ENCODE measurements at places on chromosomes 1 and 21.

DNA sequence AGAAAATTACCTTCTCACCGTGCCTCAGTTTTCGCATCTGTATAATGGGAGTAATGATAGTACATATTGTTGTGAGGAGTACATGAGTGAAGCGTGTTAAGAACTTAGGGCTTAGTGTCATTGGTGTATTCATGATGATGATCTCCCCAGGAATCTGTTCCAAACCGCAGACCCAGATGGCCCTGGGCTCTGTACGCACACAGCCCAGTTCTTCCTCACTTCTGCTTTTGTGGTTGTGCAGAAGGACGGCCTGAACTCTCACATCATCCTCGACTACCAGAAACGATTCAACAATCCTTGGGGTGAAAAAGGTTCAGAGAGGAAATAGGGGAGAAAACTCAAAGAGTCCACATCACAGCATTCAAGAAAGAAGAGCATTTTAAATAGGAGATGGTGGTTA is 323.0 kb downstream of the CAMTA1 start:
- peak; percentile 13 for DNase-seq

DNA sequence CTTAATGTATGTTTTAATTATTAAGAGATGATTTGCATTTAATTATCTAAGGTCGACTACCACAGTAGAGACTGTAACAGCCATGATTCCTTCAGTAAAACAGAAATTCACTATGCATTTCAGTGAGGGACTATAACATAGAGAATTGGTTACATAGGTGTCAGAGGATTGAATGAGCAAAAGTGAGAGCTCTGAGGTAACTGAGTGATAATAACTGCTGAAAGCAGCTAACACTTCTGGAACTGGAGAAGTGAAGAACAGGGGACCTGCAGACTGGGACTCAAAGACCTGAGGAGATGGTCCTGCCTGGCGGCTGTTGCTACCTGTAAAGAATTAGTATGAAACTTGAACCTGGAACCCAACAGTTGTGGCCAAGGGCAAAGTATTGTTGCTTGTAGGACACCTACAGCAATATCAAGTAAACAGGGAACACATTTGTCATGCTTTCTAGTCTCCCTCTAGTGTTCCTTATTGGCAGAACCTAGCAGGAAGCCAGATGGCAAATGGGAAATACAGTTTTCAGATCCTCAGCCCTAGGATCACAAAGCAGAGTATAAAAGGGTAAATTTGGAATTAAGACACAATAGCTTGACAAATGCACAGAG is 110.6 kb downstream of the HS2ST1 start:
- no peak for DNase-seq

- DNase-seq: no peak
Measured at GRCh38 chr21:43800124-43800523, 10.7 kb downstream of the RRP1 start.

DNA sequence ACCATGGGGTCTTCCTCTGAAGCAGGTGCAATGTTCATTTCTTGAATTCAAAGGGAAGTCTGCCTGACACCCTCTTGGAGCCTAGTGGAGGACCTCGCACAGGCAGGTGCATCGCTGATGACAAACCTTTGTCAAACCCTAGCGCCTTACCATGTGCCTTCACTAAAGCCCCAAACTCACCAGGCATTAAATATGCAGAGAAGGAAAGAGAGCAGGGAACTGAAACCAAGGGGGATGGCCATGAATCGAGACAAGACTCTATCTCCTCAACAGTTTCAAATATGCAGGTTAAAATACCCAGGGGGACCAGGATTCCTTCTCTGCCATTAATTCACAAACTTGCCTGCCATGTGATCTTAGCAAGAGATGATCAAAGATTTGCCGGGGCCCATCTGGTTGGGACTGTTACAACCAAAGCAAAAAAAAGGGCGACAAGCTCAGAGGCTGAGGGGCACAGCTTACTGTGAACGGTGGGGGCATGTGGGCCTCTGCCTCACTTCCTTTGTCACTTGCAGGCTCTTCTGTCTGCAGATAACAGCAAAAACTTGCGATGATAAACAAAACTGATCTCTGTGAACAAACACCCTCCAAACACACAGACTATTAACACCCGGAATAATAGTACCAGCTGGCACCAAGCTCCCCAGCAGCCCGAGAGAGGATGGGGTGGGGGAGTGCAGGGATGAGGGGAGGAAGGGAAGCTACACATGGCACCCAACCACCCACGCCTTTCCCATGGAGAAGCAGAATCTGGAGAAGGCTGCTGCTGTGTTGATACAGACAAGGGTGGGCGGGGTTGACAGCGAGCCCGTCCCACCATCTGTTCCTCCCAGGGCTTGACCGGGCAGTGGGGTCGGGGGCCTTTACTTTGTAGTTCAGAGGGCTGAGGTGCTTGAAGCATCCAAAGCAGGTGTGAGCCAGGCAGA is 33.9 kb downstream of the TMEM63A start:
- peak; percentile 34 for DNase-seq

GRCh38 chr1:32128479-32128878 is 20.6 kb downstream of the KPNA6 start:
- no peak for DNase-seq

- DNase-seq: peak; percentile 8
Measured at GRCh38 chr1:152926091-152926490, 17.7 kb downstream of the IVL start.

GRCh38 chr1:204858363-204858821 is 12.3 kb upstream of the NFASC start:
- DNase-seq: no peak

GRCh38 chr1:100448366-100448765 is 89.6 kb upstream of the GPR88 start:
- no peak for DNase-seq

DNA sequence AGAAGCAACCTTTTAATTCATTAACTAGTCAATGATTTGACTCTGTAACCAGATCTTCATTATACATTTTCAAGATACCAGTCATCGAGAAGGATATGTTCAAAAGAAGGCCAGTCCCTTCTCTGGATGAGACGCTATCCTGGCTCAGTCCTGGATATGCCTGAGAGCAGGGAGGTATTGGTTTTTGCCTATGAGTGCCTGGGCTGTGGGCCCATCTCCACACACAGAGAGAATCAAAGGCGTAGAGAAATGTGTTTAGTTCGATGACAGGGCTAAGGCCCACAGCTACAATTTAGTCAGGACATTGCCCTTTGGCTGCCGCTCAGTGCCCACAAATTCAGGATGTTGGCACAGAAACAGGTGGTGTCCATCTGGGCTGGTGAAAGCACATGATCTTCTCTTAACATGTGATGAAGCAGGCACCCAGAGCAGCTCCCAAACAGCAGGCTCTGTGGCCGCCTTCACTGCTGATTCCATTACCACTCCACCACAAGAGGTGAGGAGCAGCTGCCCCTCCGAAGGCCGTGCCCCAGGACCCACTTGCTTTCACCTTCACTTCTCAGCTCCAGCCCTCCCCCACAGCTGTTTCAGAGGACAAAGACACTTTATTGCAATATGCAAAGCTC is 24.7 kb downstream of the ACKR1 start:
- DNase-seq: no peak

GRCh38 chr1:202090994-202091393 is 31.7 kb upstream of the GPR37L1 start:
- DNase-seq: no peak

DNA sequence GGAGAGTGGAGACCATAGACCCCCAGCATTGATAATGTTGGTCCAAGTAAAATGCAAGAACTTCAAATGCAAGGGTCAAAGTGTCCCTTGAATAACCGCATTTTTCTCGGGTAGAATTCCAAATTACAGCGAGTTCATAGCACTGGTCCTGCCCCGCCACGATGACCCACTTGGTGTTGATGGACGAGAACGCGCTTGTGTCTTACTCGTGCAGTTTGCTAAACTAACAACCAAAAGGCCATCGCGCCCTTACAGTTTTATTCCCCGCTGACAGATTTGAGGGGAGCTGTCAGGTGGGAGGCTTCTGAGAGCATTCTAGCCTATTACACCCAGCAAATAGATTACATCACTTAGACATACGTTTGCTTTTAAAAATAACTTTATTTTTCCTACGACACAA is 17.3 kb upstream of the TSPEAR start:
- DNase-seq: no peak

- DNase-seq: no peak
Measured at GRCh38 chr1:112889052-112889768, 66.8 kb downstream of the SLC16A1 start.

DNA sequence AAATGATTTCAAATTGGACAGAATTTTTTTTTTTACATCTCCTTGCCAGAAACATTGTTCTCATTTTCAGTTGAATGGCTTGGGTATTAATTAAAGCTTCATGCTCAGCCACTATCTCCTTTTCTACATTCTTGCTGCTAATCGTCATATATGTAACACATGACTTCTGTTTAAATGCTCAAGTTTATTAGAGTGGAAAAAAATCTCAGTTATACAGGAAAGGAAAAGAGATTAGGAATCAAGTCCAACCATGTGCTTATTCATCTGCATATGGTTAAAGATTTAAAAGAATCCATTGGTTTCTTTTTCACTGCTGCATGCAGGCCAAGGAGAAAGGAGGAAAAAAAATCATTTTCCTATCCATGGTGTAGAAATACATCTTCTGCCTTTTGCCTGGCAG is 47.3 kb upstream of the CNN3 start:
- DNase-seq: no peak

DNA sequence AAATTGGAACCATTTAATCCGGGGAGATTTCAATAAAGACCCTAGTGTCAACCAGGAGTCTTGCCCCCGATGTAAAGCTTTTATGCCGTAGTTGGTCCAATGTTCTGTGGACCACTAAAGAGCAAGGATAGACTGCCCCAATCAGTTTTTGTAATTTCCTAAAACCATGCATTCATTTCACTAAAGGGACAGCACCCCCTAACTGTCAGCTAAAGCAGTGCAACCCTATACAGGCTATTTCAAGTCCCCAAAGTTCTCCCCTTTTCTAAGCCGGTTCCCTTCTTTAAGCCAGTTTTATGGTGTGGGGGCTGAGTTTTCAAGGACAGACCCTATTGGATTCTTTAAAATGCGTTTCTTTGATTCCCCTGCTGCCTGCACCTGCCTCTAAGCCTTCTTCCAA is 12.7 kb upstream of the PDPN start:
- no peak for DNase-seq

DNA sequence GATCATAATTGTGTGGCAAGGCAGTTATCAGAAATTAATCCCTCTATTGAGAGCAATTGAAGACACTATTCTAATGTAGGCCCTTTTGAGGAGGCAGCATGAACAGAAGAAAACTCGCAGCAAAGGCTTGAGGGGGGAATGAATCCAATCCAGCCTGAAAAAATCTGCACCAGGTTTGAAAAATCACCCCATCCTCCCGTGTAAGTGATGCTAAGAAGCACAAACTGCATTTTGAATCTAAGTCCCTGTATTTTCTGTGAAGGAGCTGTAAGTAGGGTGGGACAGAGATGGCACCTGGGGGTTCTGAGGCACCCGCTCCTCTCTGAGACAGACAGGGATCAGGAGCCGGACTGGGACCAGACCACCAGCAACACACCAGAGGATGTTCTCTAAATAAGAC is at the start of gene CRB1:
Gene CRB1 (plus strand): TSS at position 241 of the 400 bp plus-strand sequence. CDS start 161 bp downstream, outside the sequence.
- DNase-seq: no peak

GRCh38 chr21:44761747-44762208 is 39.8 kb downstream of the UBE2G2 start:
- DNase-seq: no peak

- no peak for DNase-seq
Measured at GRCh38 chr21:33121715-33122475, 52.0 kb downstream of the OLIG1 start.

DNA sequence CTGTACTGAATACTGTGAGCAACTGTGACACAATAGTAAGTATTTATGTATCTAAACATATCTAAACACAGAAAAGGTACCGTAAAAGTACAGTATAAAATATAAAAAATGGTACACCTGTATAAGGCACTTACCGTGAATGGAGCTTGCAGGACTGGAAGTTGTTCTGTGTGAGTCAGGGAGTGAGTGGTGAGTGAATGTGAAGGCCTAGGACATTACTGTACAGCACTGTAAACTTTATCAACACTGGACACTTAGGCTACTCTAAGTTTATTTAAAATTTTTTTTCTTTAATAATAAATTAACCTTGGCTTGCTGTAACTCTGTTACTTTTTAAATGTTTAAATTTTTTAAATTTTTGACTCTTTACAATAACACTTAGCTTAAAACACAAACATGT is 24.5 kb upstream of the SHCBP1L start:
- no peak for DNase-seq
